Chondrocyte (in vitro differentiated cells): ENCODE measurements at places on chromosomes 4 and X. TPM values are rescaled to one million over a fixed set of nuclear protein-coding genes. Genes with fewer than 3 reads are reported as not detected.

DNA sequence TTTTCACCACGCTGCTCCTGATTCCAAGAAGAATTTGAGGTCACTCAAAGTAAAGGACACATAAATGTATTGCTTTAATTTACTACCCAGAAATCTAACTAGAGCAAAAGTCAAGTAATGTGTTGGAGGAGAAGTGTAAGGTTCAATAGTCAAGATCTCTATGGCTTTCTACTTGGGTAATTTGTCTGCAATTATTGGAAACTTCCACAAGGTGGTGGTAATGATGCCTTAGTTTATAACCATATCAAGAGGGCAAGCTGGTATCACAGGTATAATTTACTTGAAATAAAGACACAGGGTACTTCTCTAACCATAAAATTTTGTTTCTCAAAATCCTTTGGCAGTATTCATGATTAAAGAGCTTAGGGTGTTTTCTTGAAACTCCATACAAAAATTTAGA, 10.2 kb upstream of the GRIA3 start:
- H3K27ac ChIP-seq, result no peak overlapping the region
- H3K36me3 ChIP-seq, result no peaks in the 10 kb centered on the region
- H3K4me1 ChIP-seq, result no peaks in the 10 kb centered on the region
- no peak overlapping the region for H3K4me3 ChIP-seq

DNA sequence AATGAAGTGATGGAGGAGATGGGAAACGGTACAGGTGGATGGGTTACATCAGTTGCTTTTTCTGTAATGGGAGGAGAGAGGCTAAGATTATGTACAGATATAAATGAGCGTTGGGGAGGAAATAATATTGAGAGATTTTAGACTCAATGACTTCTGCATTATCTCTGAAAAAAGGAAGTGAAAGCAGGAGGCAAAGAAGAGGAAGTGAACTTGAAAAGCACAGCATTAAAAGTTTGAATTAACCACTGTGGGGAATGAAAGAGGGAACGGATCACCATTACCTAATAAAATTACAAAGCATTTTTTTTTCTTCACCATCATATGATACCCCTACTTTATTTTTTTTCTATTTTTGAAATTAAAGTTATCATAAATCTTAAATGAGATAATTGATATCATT, 1025.5 kb downstream of the RPA4 start:
- no peaks in the 10 kb centered on the region for H3K27me3 ChIP-seq
- no peak overlapping the region for H3K27ac ChIP-seq
- no peak overlapping the region for H3K4me3 ChIP-seq
- no peaks in the 10 kb centered on the region for H3K4me1 ChIP-seq
- no peaks in the 10 kb centered on the region for H3K36me3 ChIP-seq
- DNase-seq, result no peak

DNA sequence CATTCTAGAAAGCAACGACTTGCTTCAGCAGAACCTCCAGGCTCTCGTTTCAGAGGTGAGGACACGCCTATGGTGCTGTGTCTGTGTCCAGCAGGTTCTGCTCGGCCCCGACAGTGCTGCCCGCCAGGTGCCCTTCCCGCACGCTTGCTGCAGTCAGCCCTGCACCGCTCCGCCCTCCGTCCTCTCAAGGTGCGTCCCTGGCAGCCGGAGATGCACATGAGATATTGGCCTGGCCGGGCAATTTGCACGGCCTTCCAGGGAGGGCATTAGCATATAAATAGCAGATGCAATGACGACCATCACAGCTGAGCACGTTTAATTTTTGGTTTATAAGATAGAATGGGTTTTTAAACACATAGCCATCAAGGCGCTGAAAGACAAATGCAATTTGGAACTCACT, 14.4 kb downstream of the UVSSA start:
- H3K36me3 ChIP-seq, result peaks cover 6% of the 10 kb centered on the region
- no peak overlapping the region for H3K4me3 ChIP-seq
- no peak overlapping the region for H3K27ac ChIP-seq
- no peaks in the 10 kb centered on the region for H3K4me1 ChIP-seq
- DNase-seq, result no peak
- no peaks in the 10 kb centered on the region for H3K27me3 ChIP-seq

GRCh38 chrX:155434906-155435743, 23.3 kb downstream of the F8A3 start:
- H3K36me3 ChIP-seq, result no peaks in the 10 kb centered on the region
- H3K27me3 ChIP-seq, result no peaks in the 10 kb centered on the region
- no peak overlapping the region for H3K4me3 ChIP-seq
- DNase-seq, result no peak
- peaks cover 5% of the 10 kb centered on the region for H3K4me1 ChIP-seq

- H3K4me1 ChIP-seq, result no peaks in the 10 kb centered on the region
- no peak for DNase-seq
- no peak overlapping the region for H3K27ac ChIP-seq
- H3K27me3 ChIP-seq, result no peaks in the 10 kb centered on the region
- no peaks in the 10 kb centered on the region for H3K36me3 ChIP-seq
- H3K4me3 ChIP-seq, result no peak overlapping the region
Measured at GRCh38 chrX:12301288-12301687, 163.0 kb downstream of the FRMPD4 start.

DNA sequence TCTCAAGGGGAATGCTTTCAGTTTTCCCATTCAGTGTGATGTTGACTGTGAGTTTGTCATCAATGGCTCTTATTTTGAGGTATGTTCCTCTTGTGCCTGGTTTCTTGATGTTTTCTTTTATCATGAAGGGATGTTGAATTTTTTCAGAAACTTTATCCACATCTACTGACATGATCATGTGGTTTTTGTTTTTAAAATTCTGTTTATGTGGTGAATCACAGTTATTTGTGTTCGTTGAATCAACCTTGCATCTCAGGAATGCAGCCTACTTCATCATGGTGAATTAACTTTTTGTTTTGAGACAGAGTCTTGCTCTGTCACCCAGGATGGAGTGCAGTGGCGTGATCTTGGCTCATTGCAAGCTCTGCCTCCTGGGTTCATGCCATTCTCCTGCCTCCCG, 263.1 kb upstream of the KLF3 start:
- no peaks in the 10 kb centered on the region for H3K4me1 ChIP-seq
- H3K27me3 ChIP-seq, result no peaks in the 10 kb centered on the region
- peaks cover 2% of the 10 kb centered on the region for H3K36me3 ChIP-seq

- no peak overlapping the region for H3K27ac ChIP-seq
- peaks cover 2% of the 10 kb centered on the region for H3K4me1 ChIP-seq
- H3K36me3 ChIP-seq, result no peaks in the 10 kb centered on the region
- H3K27me3 ChIP-seq, result peaks cover 8% of the 10 kb centered on the region
- no peak overlapping the region for H3K4me3 ChIP-seq
- DNase-seq, result no peak
Measured at GRCh38 chr4:161442921-161443320, 720.9 kb downstream of the FSTL5 start.

GRCh38 chr4:177789610-177790009, 347.4 kb upstream of the AGA start:
- H3K27ac ChIP-seq, result no peak overlapping the region
- no peaks in the 10 kb centered on the region for H3K36me3 ChIP-seq
- H3K4me1 ChIP-seq, result no peaks in the 10 kb centered on the region

DNA sequence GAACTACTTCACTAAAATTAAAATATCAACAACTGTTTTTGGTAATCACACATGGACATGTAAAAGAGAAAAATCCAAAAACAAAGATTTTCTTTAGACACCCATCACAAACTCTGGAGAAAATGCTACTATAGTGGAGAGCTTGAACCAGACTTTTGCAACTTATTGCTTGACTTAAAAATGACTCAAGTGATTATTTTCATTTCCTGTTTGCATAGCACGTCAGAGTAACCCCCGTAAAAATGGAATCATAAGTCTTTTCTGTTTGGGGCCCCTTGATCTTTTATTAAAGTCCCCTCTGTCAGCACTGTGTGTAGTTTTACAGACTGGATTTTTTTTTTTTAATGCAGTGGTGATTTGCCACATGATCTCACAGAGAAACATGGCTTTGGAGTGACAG, 79.5 kb downstream of the PRKG2 start:
- no peaks in the 10 kb centered on the region for H3K4me1 ChIP-seq
- DNase-seq, result no peak
- no peak overlapping the region for H3K27ac ChIP-seq
- no peak overlapping the region for H3K4me3 ChIP-seq
- peaks cover 4% of the 10 kb centered on the region for H3K27me3 ChIP-seq

Gene GRPEL1
- total RNA-seq, result 21.8 to 25.8 TPM (median 24.1 TPM) in 3 replicates

Gene XK
- 0.07 TPM in 1 of 3 replicates, not detected in the others for total RNA-seq

Gene ITM2A
- total RNA-seq, result 0.56 TPM in 1 of 3 replicates, not detected in the others

Gene RBMX
- total RNA-seq, result 111 to 145 TPM (median 122 TPM) in 3 replicates

Gene C1GALT1C1
- 15.7 to 25.8 TPM (median 16.2 TPM) in 3 replicates for total RNA-seq

Gene ANKRD50
- 47.2 to 54.4 TPM (median 47.8 TPM) in 3 replicates for total RNA-seq
